Heart right ventricle (tissue), 16 donors: ENCODE measurements at places on chromosomes 12 and 14. TPM values are rescaled to one million over a fixed set of nuclear protein-coding genes. Genes with fewer than 3 reads are reported as not detected.

MYF5 gene
- not detected for total RNA-seq

NTF3 gene
- total RNA-seq = 0.20 TPM

GIT2 gene
- total RNA-seq = 42.7 TPM

HOXC4 gene
- total RNA-seq = 0.21 TPM

ASB8 gene
- 90.5 TPM for total RNA-seq

DNA sequence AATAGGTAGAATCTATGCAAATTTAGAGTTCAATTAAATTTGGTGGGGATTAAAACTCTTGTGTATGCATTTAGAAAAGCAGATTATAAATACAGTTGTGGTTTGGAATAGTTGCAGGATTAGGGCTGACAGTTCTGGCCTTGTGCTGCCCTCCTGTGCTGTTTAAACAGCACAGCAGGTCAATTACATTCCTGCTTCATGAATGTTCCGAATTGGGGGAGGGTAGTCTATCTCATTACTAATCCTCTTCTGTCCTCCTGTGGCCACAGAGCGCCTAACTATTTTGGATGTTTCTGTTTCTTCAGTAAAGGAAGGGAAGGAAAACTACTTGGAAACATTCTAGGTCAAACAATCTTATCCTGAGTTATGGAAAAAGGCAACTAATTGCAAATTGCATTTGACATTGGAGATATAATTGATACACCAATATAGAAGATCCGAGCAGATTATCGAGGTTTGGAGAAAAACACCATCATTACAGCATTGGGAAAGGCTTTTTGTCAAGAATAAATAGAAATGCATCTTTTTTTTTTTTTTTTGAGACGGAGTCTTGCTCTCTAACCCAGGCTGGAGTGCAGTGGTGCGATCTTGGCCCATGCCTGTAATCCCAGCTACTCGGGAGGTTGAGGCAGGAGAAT, 8.7 kb upstream of the GPR19 start:
- no peak for DNase-seq

DNA sequence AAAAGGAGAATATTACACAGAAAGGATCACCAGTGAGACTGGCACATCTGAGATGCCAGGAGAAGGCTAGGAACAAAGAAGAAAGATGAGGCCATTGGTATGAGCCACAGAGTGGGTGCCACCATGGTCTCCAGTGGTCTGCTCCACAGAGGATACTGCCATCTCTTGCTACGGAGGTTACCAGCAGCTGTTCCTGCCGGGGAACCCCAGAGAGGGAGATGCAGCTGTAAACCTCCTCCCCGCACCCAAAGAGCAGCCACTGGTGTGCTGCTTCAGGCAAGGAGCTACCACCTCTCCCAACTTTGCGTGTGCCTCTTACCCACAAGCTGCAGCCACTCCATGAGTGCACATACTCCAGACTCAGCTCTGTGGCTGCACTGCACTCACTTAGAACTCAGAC, 201.5 kb upstream of the RTL1 start:
- no peak for DNase-seq

- DNase-seq = no peak
Measured at GRCh38 chr14:95069018-95069417, 88.3 kb downstream of the DICER1 start.

DNA sequence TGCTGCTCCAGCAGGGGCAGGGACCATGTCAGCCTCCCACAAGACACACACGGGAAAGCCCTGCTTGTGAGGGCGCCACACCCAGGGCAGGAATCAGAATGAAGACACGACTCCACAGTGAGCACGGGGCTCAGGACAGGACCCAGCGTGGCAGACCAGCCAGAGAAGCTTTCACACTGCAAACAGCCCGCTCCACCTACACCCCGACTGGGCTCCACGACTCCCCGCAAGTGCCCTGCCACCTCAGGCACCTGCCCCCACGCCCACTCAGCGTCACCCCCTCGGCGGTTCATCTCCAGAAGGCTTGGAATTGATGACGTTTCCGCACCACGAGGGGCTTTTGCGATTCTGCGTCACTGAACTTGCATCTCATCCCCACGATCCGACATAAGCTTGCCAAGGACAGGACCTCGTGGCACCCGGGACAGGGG, 91.1 kb downstream of the FBXL14 start:
- no peak for DNase-seq

- no peak for DNase-seq
Measured at GRCh38 chr12:45577844-45578399, 151.6 kb upstream of the ARID2 start.

DNA sequence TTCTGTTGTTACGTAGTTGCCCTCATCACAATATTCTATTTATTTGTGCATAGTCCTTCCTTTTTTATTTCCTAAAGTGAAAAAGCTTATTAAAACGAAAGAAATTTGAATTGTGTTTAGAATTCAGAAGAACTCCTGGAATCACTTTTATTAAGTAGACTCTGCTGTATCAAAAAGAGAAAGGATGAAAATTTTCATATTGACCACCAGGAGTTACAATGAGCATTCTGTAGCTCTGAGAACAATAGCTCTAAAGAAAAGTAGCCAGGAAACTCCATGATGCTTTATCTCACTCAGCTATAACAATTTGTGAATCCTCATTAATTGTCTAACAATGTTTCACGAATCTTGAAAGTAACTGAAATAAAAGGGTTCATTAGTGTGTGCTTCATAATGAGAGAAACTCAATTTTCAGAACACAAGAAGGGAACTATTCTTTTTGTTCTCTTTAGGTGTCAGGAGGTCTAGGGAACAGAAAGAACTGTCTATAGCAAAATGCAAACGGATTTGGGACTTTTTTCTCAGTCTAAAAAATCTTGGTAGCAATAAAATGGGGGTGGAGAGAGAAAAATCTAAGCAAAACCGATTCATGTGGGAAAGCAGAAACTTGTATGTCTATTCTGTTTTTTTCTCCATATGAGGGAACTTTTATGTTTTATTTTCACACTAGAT, 19.3 kb downstream of the ASCL1 start:
- no peak for DNase-seq

- DNase-seq = no peak
Measured at GRCh38 chr12:88132392-88132791, 9.5 kb downstream of the CEP290 start.

- DNase-seq = no peak
Measured at GRCh38 chr12:51848326-51848727, at the start of gene FIGNL2. Gene FIGNL2, minus strand, starts transcription at chr12:51848718. Its CDS starts 26,305 bp downstream, at chr12:51822413.

DNA sequence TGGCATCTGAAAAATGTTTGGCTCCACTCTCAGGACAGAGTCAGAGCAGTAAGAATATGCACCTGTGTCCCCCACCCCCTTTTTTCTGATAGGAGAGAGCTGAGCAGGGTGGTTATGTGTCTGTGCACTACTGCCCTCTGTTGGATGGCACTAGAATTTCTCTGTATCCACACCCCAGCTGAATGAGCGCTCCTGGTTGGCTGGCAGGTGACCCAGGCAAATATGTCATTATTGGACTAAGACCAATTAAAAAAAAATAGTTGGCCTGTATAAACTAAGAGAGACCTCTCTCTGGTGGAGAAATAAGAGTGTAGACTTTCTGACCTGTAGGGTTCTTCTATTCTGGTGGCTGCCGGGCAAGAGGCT, 107.0 kb downstream of the PTCSC3 start:
- no peak for DNase-seq

- no peak for DNase-seq
Measured at GRCh38 chr12:121537814-121538698, 42.8 kb downstream of the KDM2B start.

- no peak for DNase-seq
Measured at GRCh38 chr12:82300611-82301010, 57.6 kb downstream of the CCDC59 start.

DNA sequence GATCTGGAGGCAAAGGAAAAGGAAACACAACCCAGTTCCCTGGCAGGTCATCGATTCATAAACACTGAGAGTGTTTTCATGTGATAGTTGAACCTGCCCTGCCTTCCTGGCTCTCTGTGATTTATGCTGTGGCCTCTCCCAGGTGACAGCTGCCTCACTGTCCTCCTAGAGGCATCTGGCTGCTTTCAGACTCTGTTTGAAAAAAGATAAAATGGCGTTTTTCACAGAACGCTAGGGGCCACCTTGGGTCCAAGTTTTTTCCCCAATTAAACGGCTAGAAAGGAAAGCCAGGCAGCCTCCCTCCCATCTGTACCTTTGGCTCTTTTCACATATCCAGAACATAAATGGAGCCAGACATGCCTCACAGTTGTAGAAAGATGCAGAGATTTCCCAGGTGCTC, 252.6 kb upstream of the CCDC196 start:
- DNase-seq = no peak

DNA sequence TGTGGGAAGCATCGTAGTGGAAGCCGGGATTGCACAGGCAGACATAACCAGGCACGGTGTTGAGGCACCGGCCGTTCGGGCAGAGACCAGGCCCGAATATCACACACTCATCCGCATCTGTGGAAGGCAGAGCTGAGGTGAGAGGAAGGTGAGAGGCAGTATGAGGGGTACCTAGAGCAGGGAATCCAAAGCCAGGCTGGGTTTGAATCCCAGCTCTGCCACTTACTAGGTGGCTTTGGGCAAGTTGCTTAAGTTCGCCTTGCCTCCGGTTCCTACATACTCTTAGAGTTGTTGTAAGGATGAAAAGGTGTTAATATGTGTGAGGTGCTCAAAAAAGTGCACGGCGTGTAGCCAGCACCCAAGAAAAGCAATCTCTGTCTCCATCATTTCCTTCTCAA, 10.4 kb downstream of the ISCA2 start:
- no peak for DNase-seq

DNA sequence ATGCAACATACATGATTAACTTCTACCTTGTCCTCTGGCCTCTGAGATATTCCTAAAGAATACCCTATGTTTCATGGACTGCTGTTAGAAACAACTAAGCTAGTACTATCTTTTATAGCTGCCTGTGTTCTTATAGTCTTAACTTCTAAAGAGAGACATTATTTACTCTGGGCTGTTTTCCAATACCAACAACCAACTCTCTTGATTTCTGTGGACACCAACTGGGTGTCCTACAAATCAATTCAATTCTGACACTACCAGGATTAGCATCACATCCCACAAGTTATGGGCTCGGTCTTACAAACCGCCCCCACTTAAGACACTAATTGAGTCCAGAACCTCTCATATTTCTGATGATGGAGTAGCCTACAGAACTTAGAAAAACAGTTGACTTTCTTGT, 8.3 kb downstream of the XPOT start:
- DNase-seq = no peak

- DNase-seq = no peak
Measured at GRCh38 chr12:54240971-54241588, 38.8 kb downstream of the CBX5 start.

GRCh38 chr12:124645530-124646244, 78.3 kb upstream of the NCOR2 start:
- no peak for DNase-seq

DNA sequence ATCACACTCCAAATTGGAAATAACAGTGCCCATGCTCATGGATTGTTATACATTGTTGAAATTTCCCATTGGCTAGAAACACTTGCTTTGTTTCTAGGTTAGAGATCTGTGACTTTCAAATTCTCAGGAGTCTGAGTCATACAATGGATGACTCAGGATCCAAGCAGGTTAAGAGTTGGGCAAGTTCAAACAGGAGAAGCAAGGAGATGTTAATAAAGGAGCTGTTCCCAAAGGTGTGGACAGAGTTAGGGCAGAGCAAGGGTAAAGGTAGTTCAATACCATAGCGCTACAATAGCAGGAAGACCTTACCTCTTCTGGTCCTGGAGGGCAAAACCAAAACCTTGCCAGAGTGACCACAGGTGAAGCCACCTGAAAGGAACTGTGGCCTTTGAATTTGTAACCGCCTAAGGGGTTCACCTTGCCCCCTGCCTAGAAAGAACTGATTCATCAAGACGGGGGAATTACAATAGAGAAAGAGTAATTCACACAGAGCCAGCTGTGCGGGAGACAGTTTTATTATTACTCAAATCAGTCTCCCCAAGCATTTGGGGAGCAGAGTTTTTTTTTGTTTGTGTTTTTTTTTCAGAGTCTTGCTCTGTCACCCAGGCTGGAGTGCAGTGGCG, 4.2 kb upstream of the AMN1 start:
- DNase-seq = no peak

DNA sequence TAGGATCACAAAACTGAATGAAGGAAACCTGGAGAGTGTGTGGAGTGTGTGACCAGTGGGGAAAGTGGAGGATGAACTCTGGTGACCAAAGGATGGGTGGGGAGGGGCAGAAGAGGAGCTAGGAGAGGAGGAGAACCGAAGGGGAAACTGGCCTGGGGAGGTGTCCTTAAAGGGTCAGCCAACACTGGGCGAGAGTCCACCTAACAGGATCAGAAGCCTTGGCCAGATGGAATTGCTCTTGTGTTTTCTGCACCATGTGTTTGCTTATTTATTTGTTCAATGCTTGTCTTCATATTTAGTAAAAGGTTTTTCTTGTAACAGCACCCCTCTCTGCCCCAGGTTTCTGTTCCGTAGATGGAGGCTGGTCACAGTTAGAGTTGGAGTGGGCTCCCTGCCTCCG, 34.5 kb upstream of the ATP23 start:
- no peak for DNase-seq

- DNase-seq = no peak
Measured at GRCh38 chr12:8082808-8083100, 680 bp downstream of the NECAP1 start.

GRCh38 chr12:72077111-72077820, 138.6 kb downstream of the TPH2 start:
- DNase-seq = no peak

DNA sequence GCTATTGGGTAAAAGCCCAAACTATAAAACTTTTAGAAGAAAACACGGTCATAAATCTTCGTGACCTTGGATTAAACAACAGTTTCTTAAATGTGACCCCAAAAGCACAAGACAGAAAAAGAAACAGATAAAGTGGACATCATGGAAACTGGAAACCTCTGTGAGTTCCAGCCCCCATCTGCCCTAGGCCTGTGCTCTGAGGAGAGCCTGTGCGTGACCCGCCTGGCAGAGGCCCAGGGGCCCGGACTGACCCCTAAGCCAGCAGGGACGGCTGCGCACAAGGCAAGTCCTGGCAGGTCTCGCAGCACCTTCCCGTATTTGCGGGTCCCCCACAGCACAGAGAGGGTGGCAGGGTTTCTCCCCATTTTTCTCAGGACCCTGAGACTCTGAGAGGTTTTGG, 76.0 kb downstream of the CHGA start:
- peak; percentile 68 for DNase-seq

DNA sequence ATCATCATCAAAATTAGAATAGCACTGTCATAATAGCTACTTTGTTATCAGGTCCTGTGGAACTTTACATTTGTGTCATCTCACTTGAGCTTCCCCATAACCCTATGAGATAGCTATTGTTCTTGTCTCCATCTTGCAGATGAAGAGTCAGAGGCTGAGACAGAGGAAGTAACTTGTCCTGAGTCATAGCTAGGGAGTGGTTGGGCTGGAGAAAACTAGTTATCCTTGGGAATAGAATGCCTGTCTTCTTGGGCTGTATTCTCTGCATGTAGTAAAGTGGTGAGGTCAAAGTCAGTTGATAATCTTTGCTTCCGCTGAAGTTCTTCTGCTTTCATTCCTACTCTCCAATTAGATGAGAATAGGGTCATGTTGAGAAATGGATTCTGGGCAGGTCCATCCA, 117.0 kb downstream of the SMOC1 start:
- DNase-seq = no peak

- no peak for DNase-seq
Measured at GRCh38 chr12:120708651-120709050, 1.6 kb upstream of the UNC119B start.

- DNase-seq = no peak
Measured at GRCh38 chr12:125187780-125188741, 122.8 kb downstream of the AACS start.

- no peak for DNase-seq
Measured at GRCh38 chr12:7061138-7061537, 620 bp downstream of the C1S start.
